Cardiac atrium fibroblast (primary cell): ENCODE measurements at places on chromosomes 1 and 21. TPM values are rescaled to one million over a fixed set of nuclear protein-coding genes. Genes with fewer than 3 reads are reported as not detected.

Gene CA14
- total RNA-seq: not detected in 2 replicates

Gene C1orf94
- total RNA-seq: not detected in 2 replicates

Gene CR1L
- total RNA-seq: not detected in 2 replicates

Gene C4BPA
- total RNA-seq: under 0.01 TPM in 1 of 2 replicates, not detected in the other

Gene BARHL2
- not detected in 2 replicates for total RNA-seq

Gene MYBPH
- not detected in 2 replicates for total RNA-seq

Gene RNU1-2
- total RNA-seq: not detected in 2 replicates

Gene PBX1
- 21.5 and 22.2 TPM in 2 replicates for total RNA-seq

Gene PIGM
- 1.4 and 3.1 TPM in 2 replicates for total RNA-seq

Gene UROD
- 119 TPM in 2 replicates for total RNA-seq

Gene RHOU
- total RNA-seq: 6.9 and 12.3 TPM in 2 replicates

Gene C1orf35
- total RNA-seq: 5.0 and 13.5 TPM in 2 replicates

Gene LCE1F
- not detected in 2 replicates for total RNA-seq
